ENCODE measurements at places on chromosomes 12 and 14.

DNA sequence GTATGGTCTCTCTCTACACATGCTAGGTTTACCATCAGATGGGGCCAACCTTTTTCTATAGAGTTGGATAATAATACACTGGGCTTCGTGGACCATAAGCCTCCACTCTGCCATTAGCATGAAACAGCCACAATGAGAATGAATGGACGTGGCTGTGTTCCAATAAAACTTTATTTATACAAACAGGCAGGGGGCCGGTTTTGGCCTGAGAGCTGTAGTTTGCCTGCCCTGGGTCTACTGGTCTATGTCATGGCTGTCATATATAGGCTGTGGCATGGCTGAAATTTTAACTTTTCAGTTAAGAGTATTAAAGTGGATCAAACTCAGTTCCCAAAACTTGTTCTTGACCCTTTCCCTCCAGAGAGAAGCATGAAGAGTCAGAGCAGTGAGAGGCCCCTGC is 120.3 kb upstream of the MYL2 start:
- DNase-seq: no peak

- no peak for DNase-seq
Observed at GRCh38 chr12:92145481-92145730, 240 bp downstream of the BTG1 start.

GRCh38 chr14:32509632-32510187 is 180.6 kb downstream of the AKAP6 start:
- DNase-seq: no peak

DNA sequence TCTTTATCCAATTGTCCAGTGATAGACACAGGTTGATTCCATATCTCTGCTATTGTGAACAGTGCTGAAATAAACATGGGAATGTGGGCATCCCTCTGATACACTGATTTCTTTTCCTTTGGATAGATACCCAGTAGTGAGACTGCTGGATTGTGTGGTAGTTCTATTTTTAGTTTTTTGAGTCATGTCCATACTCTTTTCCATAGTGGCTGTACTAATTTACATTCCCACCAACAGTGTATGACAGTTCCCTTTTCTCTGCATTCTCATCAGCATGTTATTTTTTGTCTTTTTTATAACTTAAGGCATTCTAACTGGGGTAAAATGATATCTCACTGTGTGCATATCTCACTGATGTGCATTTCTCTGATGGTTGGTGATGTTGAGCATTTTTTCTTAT is 24.8 kb upstream of the VASH1 start:
- DNase-seq: no peak

GRCh38 chr12:48993787-48994186 is 5.4 kb downstream of the DDN start:
- no peak for DNase-seq

DNA sequence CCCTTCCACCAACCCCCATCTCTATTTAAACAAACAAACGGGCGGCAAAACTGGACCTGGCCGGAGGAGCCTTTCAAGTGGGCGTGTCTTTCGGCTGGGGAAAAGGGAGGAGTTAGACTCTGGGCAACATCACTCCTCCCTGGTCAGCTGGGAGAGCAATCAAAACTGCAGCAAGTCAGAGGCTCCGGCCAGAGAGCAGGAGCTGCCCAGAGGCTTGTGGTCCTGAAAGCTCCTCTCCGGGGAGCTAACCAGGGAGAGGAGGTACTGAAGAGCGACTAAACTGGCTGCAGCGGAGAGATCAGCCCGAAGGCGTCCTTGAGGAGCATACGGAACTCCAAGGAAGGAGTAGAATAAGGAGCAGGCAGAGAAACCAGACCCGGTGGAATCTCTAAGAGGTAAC is at the start of gene NEUROD4:
Gene NEUROD4 (plus strand): TSS at position 191 of the 400 bp plus-strand sequence. CDS start 6,466 bp downstream, outside the sequence.
- DNase-seq: peak; percentile 5

DNA sequence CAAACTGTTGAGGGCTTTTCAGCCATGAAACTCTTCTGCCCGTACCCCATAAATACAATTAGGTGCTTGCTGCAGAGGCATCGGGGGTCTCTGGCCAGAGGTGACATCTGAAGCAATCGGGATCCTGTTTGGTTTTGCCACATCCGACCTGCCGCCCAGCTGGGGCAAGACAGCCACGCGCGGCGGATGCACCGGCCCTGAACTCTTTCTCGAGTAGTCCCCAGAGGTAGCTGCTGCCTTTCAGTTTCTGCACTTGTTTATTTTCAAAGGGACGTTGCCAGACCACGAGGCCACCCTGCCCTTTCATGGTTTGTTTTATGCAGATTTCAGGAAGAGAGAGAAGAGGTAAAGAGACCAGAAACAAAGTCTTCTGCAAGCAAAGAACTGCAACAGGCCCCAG is 10.6 kb upstream of the MLXIP start:
- no peak for DNase-seq

GRCh38 chr14:106276326-106277267 is 750.2 kb downstream of the TMEM121 start:
- no peak for DNase-seq

DNA sequence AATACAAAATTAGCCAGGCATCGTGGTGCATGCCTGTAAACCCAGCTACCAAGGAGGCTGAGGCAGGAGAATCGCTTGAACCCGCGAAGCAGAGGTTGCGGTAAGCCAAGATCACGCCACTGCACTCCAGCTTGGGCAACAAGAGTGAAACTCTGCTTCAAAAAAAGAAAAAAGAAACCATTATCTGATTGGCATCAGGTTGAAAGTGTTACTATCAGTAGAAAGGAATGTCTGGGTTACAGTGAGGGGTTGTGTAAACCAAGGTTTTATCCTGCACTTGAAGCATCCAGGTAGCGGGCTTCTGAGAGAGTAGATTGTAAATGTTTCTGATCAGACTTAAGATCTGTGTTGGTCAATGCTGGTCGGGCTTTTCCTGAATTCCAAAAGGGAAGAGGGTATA is 14.1 kb upstream of the OXA1L start:
- DNase-seq: no peak
